Right cardiac atrium (tissue), 5 donors: ENCODE measurements at places on chromosomes 5 and 9. TPM values are rescaled to one million over a fixed set of nuclear protein-coding genes. Genes with fewer than 3 reads are reported as not detected.

PAPPA gene
- total RNA-seq: 1.5 TPM

PTGES gene
- total RNA-seq: 5.4 TPM

ZNF354B gene
- total RNA-seq: 8.4 TPM

TICAM2 gene
- total RNA-seq: 4.0 TPM

PCDHA6 gene
- 0.08 TPM for total RNA-seq

PCDHA9 gene
- not detected for total RNA-seq

PAX5 gene
- total RNA-seq: not detected

CDX1 gene
- total RNA-seq: not detected

F2RL1 gene
- total RNA-seq: 3.3 TPM

RIMOC1 gene
- total RNA-seq: 13.4 TPM

TAF1L gene
- not detected for total RNA-seq

SOWAHA gene
- total RNA-seq: 0.11 TPM

PDE6A gene
- not detected for total RNA-seq

TTF1 gene
- 17.8 TPM for total RNA-seq

ARHGEF28 gene
- 1.7 TPM for total RNA-seq

SLC31A2 gene
- total RNA-seq: 8.8 TPM

FOXD4L5 gene
- 0.09 TPM for total RNA-seq

NPR3 gene
- 27.8 TPM for total RNA-seq

MYO10 gene
- 4.3 TPM for total RNA-seq

KIAA1191 gene
- 99.7 TPM for total RNA-seq

TMC1 gene
- not detected for total RNA-seq

LECT2 gene
- not detected for total RNA-seq

CLTB gene
- total RNA-seq: 219 TPM

FAM200C gene
- 4.4 TPM for total RNA-seq

NTNG2 gene
- total RNA-seq: 14.6 TPM
